ENCODE measurements at places on chromosomes 7 and 10.

- DNase-seq = no peak
Measured at GRCh38 chr10:101116754-101117153, 14.3 kb upstream of the TLX1 start.

DNA sequence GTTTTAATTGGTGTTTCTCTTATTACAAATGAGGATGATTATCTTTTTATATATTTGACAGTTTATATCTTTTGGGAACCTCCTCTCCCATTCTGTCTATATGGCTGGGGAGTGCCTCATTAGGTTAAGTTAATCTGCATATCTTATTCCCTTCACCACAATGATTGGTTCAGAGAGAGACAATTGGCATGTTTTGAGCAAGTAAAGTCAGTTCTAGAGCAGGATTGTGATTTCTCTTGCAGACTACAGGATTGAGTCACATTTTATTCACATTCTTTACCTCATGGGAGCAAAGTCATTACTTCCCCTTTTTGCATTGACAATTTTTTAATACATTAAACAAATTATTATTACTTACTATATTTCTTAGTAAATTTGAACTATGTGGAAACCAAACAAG, 345.6 kb downstream of the MDFIC start:
- DNase-seq = no peak

DNA sequence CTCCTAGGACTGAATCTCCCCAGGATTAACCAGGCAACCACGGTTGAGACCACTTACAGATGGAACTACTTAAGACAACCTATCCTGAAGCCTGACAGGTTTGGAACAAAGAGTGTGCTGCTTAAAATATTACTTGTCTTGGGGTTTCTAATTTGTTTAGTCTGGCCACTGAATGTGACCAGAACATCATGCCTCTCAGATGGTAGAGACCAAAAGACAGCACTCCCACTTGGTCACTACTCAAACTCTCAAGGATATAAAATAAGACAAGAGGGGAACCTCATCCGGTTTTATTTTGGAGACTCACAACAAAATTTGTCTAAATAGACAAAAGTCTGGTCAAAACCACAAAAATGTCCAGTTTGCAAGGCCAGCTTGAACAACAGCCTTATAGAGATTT, 15.3 kb downstream of the MRPL32 start:
- DNase-seq = peak; percentile 21

GRCh38 chr10:64080071-64080470, 558.9 kb downstream of the REEP3 start:
- no peak for DNase-seq

- peak; percentile 47 for DNase-seq
Measured at GRCh38 chr7:18212758-18213157, 185.1 kb upstream of the PRPS1L1 start.

- DNase-seq = no peak
Measured at GRCh38 chr7:32092346-32092745, 22.1 kb upstream of the PDE1C start.

- no peak for DNase-seq
Measured at GRCh38 chr10:131323025-131323424, 11.5 kb upstream of the TCERG1L start.

GRCh38 chr10:11017570-11018431, at the start of gene CELF2:
TSS of gene CELF2 (plus strand) at chr10:11017872. CDS start at chr10:11018090, 218 bp downstream.
- no peak for DNase-seq

GRCh38 chr7:158237672-158238335, 349.8 kb downstream of the PTPRN2 start:
- DNase-seq = no peak

DNA sequence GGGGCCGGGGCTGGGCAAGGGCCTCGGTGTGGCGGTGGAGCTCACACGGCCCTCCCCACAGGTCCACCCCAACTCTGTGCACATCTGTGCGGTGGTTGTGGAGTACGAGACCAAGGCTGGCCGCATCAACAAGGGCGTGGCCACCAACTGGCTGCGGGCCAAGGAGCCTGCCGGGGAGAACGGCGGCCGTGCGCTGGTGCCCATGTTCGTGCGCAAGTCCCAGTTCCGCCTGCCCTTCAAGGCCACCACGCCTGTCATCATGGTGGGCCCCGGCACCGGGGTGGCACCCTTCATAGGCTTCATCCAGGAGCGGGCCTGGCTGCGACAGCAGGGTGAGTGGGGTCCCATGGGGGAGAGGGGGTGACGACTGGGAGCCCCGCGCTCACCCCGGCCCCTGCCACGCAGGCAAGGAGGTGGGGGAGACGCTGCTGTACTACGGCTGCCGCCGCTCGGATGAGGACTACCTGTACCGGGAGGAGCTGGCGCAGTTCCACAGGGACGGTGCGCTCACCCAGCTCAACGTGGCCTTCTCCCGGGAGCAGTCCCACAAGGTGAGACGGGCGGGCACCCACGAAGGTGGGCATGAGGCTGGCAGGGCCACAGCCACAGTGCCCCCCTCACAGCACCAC, 8.8 kb downstream of the TMEM120A start:
- no peak for DNase-seq

DNA sequence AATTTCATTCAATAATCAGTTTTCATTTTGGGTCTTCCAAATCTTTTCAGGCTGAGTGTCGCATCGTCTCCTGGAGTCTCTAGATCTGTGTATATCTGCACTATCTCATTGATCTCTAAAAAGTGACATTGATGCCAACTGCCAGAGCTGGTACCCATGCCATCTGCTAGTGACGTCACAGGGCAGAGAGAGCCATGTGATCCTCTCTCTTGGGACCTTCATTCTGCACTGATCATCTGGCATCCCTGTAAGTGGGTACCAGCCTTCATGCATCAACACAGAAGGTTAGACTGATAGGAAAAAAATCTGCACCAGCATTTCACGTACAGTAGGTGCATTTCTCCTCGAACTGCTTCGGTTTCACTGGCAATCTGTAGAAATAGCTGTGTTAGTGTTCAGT, at the start of gene NEUROD6:
TSS of gene NEUROD6 (minus strand) at position 124 of the 400 bp plus-strand sequence. CDS start 1,458 bp downstream, outside the sequence.
- DNase-seq = no peak

GRCh38 chr10:128213156-128213555, 86.9 kb upstream of the MKI67 start:
- DNase-seq = no peak

GRCh38 chr7:116400522-116400921, 99.0 kb upstream of the CAV2 start:
- DNase-seq = no peak

DNA sequence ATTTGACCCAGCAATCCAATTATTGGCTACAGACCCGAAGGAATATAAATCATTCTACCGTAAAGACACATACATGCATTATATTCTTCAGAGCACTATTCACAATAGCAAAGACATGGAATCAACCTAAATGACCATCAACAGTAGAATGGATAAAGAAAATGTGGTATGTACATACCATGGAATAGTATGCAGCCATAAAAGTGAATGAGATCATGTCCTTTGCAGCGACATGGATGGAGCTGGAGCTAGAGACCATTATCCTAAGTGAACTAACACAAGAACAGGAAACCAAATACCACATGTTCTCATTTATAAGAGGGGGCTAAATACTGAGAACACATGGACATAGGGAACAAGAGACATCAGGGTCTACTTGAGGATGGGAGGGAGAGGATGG, 44.0 kb downstream of the LMBR1 start:
- no peak for DNase-seq

- no peak for DNase-seq
Measured at GRCh38 chr10:5400468-5401240, 4.0 kb downstream of the TUBAL3 start.

- no peak for DNase-seq
Measured at GRCh38 chr7:40845943-40846342, 711.1 kb downstream of the SUGCT start.

DNA sequence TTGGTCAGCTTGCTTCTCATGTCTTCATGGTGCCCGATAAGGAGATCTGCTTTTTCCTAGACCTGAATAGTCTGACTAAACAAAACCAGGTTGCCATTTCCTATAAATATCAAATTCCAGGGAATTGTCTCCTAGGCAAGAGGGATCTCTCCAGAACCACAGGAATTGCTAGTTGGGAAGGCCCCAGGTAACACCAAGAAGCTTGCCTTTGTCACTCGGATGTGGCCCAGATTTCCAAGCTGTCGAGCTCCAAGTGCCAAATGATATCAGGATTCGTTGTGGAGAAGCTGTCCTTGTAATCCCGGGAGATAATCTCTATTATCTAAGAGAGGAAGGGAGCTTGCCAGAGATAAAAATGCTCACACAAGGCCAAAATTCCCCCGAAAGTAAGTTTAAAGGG, 1288.5 kb upstream of the AUTS2 start:
- DNase-seq = no peak

GRCh38 chr10:77801474-77802161, 124.9 kb downstream of the DLG5 start:
- no peak for DNase-seq

GRCh38 chr10:84440781-84441180, 112.4 kb downstream of the CCSER2 start:
- DNase-seq = no peak

DNA sequence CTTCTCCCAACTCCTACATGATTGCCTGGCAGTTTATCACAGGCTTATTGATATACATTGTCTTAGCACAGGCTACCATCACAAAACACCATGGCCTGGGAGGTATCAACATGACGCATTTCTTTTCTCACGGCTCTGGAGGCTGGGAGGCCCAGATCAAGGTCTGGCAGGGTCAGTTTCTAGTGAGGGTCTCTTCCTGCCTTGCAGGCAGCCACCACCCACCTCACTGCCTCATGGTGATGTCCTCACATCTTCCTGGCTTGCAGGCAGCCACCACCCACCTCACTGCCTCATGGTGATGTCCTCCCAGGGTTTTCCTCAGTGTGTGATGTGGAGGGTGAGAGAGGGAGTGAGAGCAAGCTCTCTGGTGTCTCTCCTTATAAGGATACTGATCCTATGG, 599.3 kb upstream of the MKI67 start:
- no peak for DNase-seq

GRCh38 chr10:81108516-81109199, 571.0 kb downstream of the SH2D4B start:
- DNase-seq = no peak

DNA sequence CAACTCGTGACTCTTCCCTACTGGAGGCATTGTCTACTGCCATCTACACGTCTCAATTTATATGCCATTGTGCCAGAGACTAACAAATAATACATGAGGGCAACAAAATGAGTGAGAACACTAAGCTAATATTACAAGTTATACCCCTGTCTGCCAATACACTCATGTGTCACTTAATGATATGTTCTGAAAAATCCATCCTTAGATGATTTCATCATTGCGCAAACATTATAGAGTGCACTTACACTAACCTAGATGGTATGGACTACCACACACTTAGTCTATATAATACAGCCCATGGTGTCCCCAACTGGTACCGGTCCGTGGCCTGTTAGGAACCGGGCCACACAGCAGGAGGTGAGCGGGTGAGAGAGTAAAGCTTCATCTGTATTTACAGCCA, 64.3 kb upstream of the CTNNA3 start:
- no peak for DNase-seq

- peak; percentile 97 for DNase-seq
Measured at GRCh38 chr7:32905175-32905662, 13.7 kb upstream of the KBTBD2 start.

DNA sequence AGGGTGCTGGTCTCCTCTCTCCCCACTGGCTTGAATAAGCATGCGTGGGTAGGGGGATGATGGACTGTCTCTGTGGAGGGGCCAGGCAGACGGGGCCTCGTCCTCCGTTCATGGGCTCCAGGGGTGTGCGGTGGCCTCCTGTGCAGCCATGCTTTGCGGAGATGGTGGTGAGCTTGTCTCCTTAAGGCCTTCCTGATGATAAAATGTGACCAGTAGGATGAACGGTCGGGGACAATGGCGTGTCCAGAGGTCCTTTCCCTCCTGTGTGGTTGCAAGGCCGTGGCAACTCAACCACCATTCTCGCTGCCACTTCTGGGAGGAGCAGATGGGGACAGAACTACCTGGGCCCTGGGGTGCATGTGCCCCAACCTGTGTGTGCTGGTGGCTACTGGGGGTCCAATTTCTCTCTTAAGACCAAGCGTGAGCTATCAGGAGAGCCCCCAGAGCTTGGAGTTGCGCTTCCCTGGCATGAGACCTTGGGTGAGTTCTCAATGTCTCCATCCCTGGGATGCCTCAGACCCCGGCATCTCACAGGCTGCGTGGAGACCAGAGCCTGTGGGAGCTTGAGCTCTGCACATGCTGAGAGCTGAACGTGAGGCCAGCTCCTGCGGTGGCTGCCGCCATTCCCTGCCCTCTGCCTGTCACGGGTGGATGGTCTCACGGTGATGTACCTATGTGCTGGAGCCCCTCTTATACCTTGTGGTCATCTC, 112.2 kb downstream of the INPP5A start:
- DNase-seq = no peak

- no peak for DNase-seq
Measured at GRCh38 chr7:15236952-15237351, 324.9 kb downstream of the AGMO start.

DNA sequence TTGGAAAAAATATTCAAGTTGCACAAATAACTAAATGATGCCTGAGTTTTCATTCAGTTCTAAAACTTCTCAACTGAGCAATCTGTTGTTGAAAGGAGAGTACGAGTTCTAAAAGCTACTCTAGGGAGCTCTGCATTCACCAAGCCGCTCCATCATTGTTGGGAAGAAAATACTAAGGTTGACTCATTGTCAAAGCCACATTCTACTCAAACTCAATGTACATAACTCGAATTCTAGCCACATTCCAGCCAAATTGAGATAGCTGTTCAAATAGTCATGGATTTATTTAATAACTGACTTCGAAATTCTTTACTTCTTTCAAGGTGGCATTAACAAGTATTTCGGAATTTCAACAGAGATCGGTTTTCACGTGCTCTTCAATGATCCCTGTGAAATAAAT, 63.4 kb downstream of the KIAA1217 start:
- no peak for DNase-seq

DNA sequence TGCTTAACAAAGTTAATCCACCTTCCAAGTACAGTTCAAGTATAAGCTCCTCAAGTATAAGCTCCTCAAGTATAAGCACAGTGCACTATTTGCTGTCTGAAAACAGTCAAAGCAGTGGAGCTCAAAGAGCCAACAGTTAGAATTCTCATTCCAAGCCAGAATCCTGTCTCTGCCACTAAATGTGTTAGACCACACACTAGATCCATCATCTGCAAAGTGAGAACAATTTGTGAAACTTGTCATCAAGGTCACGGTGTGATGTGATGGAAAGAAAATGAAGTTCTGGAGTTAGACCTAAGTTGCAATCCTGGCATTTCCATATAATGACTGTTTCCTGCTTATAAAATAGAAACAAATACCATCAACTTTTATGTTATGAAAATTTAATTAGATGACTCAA, 602.5 kb downstream of the TNS3 start:
- no peak for DNase-seq

DNA sequence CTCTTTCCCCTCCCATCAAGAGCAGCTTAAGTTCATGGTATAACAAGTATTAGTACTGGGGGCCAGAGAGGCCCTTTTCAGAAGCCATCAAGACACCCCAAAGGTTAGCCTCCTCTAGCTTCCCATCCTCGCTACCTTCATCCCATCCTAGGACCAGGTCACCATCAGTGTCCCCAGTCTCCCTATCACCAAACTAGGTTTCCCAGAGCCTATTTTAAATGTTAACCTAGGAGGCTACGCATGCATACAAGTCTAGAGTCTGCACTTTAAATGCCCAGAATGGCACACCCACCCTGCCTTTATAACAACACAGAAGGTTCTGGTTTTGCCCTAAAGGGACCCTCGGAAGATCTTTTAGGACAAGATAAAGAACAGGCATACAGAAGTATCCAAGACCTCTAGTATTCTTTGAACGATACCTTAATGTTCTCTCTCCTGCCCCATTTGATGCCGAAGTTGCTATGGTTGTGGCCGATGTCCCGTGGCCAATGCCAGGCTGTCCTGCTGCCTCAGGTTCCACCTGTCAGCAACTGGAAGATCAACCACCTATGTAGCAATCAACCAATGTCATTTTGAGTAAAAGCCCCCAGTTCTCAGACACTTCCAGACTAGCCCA, 2.2 kb downstream of the GPRIN2 start:
- no peak for DNase-seq

GRCh38 chr10:22626784-22627183, 87.6 kb downstream of the PIP4K2A start:
- DNase-seq = no peak
